ENCODE measurements at places on chromosomes 3 and 15. TPM values are rescaled to one million over a fixed set of nuclear protein-coding genes. Genes with fewer than 3 reads are reported as not detected.

The TMEM108 gene
- not detected for total RNA-seq

The CLSTN2 gene
- total RNA-seq = 0.03 TPM

The SIDT1 gene
- 0.38 TPM for total RNA-seq

The CIB2 gene
- total RNA-seq = 23.0 TPM

The CHL1 gene
- not detected for total RNA-seq

The LMAN1L gene
- not detected for total RNA-seq

The LRTM1 gene
- total RNA-seq = not detected

The B3GALNT1 gene
- total RNA-seq = 0.08 TPM

The PLA1A gene
- total RNA-seq = 0.50 TPM

The KBTBD8 gene
- 0.45 TPM for total RNA-seq

The CCDC13 gene
- 0.49 TPM for total RNA-seq

The CA12 gene
- 158 TPM for total RNA-seq

The CXCR6 gene
- total RNA-seq = not detected

The ECE2 gene
- not detected for total RNA-seq

The MELTF gene
- 51.7 TPM for total RNA-seq

The CCR8 gene
- total RNA-seq = not detected

The GUCA1C gene
- not detected for total RNA-seq

The GRIP2 gene
- total RNA-seq = 1.4 TPM

The ARPP21 gene
- not detected for total RNA-seq

All from A549 treated with CpdA at 1 μM for 4 hours (cell line).